ENCODE measurements at places on chromosomes 11 and 22.
A peak's percentile ranks its signal among the peaks of the same experiment; 100 is the strongest.

- DNase-seq = no peak
Measured at GRCh38 chr11:12683874-12684273, 9.7 kb downstream of the TEAD1 start.

- DNase-seq = no peak
Measured at GRCh38 chr11:113563766-113564526, 88.7 kb upstream of the DRD2 start.

DNA sequence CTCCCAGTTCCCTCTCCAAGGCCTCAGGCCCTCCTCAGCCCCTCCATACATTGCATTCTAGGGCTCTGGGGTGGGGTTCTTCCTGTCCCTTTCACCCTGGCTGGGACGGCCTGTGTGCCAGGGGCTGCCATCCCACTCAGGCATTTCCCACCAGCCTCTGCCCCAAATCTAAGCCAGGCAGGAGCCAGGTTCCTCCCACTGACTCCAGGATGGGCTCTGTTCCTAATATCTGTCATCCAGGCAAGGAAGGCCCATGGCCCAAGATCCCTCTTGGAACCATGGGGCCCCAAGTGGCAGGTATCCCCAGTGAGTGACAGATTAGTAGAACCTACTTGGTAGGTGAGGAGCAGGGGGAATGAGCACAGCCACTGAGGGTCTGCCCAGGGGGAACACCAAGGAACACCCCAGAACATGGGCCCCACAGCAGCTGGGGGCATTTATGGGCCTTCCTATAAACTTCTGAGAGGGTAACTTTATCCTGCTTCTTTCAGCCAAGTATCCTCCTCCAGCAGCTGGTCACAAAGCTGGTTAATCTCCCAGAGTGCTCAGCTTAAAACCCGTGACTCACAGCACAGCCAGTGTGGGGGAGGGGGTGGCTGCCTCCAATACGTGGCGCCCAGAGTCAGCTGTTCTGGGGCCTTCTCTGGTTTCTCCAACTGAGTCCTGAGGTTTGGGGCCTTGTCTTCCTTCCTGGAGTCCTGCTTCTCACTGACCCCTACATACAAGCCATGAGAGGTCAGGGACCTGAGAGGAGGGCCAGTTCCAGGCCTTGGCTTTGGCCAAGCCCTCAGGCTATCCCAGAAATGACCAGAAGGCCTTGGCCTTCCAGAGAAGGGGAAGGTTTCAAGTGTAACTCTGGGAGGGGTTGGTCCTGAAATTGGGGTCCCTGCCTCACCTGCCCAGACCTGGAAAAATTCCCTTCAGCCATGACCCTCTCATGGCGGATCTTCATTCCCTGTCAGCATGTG is 19.9 kb upstream of the MYOD1 start:
- DNase-seq = peak; percentile 19

DNA sequence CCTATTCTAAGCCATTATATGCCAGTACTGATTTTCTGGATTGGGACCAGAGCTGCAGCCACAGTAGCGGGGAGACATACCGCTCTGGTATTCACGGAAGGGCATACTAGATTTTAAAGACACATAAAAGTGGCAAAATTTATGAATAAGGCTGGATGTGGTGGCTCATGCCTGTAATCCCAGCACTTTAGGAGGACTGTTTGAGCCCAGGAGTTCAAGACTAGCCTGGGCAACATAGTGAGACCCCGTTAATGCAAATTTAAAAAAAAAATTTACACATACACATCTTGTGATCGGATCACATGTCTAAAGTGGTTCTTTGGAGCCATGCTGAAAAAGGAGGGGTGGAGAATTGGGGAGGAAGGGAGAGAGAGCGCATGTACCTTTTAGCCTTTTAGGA is 9.0 kb downstream of the RPL27A start:
- no peak for DNase-seq
